Natural killer cell treated with Interleukin-12 subunit alpha and Interleukin-12 subunit beta and Interleukin-15 and Interleukin-18, amount 100 ng/mL, for 72 hours (primary cell): ENCODE measurements at places on chromosomes 7 and 10.

DNA sequence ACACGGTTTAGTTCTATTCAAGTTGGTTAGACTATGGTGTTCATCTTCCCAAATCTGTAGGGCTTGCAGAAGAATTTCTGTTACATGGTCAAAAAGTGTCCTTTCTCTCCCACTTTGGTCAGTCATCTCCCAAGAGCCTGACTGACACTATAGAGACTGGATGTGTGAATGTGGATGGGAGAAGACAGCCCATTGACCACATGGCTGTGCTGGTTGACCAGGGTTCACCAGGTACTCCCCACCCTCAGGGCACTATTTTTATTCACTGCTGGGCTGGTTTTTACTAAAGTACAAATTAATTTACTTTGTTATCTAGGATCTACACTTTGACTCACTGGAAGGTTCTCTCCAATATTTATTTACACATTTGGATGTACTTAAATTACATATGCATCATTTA is 2.3 kb downstream of the ZNF804B start:
- no peak for DNase-seq

DNA sequence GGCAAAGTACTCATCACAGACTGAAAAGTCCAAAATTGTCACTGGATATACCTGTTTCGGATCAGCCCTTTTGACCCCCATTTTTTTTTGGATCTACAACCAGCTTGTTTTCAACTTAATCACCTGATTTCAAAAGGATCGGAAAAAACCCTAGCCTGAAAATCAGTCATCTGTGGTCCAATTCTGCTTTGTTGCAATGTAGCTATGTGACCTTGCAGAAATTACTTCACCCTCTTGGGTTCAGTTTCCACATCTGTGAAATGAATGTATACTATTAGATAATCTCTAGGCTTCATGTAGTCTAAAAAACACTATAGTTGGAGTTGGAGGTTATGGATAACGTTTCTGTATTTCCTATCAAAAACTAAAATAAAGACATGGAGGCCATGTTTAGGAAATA is 37.1 kb downstream of the STEAP4 start:
- no peak for DNase-seq

DNA sequence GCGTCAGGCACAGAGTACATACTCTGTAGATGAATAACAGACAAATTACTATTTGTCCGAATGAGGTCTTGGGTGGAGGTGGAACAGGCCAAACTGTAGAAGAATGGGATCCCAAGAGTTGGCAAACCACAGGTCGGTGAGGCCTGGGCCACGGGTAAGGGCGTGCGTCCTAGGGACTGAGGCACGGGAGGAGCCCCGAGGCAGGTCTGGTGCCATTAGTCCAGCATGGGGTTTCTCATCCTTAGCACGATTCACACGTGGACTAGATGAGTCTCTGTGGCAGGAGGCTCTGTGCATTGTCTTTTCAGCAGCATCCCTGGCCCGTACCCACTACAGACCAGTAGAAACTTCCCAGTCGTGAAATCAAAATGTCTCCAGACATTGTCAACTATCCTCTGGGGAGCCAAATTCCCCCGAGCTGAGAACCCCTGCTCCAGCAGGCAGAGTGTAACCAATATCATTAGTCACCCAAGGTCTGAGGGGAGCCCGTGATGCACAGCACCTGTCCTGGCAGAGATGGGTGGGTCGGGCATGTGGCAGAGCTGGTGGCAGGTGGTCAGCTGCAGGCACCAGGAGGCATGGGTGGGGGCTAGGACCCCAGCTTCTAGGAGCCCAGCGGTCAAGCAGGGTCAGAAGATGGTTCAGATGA is 61.3 kb downstream of the COL13A1 start:
- DNase-seq = no peak

- no peak for DNase-seq
Observed at GRCh38 chr7:2100278-2101208, 132.2 kb downstream of the MAD1L1 start.

DNA sequence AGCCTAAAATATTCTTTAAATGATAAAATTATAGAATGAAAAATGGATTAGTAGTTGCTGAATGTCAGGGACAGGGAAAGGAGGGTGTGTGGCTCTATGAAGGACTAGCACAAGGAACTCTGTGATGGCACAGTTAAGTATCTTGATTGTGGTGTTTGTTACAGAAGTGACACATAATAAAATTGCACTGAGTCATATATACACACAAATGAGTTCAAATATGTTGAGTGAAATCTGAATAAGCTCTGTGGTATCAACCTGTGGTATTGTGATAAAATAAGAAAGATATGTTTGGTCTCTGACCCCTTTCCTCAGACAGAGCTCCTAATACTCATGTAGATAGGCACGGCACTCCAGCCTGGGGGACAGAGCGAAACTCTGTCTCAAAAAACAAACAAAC is 181.5 kb upstream of the TRIM24 start:
- DNase-seq = no peak

GRCh38 chr10:72455889-72456595 is 101.3 kb upstream of the DNAJB12 start:
- DNase-seq = no peak

- no peak for DNase-seq
Observed at GRCh38 chr10:52615331-52615730, 157.3 kb downstream of the MBL2 start.

DNA sequence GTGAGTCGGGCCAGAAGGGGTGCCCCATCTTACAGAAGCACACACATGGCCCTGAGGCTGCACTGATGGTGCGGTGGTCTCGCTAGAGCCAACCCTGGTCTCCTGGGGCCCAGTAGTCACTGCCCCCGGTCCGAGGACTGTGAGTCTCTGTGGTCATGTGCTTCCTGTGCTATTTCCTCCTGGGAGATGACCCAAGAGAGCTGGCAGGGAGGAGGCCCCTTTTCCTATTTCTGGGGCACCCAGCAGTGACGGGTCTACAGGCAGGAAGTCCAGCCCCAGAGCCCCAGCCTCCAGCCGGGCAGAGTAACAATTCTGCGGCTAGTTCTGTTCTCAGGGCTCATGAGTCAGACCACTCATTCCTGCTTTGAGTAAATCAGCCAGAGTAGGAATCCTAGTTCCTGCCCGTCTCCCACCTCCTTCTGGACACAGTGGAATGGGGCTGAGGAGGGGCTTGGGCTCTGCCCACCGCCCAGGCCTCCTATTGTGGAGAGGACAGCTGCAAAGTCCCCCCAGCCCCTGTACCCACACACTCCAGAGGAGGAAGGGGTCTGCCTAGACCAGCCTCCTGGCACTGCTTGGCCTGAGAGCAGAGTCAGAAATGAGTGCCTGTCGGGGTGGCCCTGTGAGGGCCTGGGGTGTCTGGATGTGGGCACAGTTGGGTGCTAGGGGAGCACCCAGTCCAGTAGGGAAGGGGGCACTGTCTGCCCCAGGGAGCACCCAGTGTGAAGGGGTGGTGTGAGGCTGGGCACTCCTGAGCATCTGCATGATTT is 80.5 kb upstream of the PPIF start:
- DNase-seq = peak; percentile 84

DNA sequence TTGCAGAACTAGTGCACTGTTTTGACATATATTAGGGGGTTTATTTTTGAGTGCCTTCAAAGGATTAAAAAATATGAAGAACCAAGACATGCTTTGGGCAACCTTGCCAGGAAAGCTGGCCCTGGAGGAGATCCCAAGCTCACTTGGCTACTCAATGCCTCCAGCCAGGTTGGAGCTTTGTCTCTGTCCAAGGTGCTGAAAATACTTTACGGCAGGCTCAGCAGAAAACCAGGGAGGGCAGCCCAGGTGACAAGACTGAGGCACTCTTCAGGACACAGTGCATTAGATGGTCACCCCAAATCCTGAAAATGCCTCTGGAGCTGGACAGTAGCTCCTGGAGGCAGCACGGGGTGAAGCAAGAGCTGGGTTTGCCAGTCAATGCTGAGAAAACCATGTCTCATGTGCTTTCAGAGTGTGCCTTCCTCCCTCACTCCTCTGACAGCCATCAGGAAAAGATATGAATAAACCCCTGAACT is 5.8 kb upstream of the KCNH2 start:
- DNase-seq = no peak

DNA sequence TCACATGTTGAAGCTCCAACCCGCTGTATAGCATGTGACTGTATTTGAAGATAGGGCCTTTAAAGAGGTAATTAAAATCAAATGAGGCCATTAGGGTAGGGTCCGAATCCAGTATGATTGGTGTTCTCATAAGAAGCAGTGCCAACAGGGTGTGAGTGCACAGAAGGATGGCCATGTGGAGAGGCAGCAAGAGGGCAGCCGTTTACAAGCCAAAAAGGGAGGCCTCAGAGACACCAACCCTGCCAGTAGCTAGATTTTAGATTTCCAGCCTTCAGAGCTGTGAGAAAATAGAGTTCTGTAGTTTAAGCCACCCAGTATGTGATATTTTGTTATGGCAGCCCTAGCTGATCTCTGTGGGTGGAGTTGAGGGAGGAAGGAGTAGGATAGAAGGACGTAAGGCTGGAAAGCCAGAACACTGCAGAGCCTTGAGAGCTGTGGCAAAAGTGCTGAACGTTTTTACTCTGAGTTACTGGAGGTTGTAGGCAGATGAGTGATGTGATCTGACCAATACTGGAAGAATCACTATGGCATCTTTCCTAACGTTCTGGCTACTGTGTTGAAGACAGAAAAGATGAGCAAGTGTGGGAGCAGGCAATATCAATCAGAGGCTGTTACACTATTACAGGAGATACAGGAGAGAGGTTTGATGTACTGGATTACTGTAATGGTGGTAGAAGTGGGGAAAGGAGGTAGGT is 334.9 kb downstream of the ELMO1 start:
- DNase-seq = no peak

GRCh38 chr10:125554016-125554703 is 128.8 kb downstream of the TEX36 start:
- DNase-seq = no peak

DNA sequence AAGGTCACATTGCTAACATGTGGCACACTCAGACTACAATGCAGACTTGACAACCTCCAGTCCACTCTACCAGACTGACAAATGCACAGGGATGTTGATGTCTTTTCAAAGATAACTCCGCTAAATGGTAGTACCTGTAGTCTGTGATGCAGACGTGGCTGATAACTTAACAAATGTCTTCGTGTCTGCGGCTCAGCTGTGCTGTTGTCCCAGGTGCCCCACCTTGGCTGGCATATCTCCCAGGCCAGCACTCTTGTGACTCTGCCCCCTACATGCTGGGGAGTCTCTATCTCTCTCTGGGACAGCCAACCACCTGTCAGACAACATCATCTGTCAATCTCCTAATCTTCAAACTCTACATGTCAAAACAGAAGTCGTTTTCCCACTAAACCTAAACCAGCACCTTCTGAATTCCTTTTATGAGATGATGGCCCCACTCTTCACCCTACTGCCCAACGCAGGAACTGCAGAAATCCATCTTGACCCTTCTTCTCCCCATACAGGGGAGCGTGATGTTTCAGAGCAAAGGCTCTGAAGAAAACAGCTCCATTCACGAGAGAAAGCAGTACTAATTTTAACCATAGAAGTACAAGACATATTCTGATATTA is 156.4 kb downstream of the USP6NL start:
- no peak for DNase-seq

DNA sequence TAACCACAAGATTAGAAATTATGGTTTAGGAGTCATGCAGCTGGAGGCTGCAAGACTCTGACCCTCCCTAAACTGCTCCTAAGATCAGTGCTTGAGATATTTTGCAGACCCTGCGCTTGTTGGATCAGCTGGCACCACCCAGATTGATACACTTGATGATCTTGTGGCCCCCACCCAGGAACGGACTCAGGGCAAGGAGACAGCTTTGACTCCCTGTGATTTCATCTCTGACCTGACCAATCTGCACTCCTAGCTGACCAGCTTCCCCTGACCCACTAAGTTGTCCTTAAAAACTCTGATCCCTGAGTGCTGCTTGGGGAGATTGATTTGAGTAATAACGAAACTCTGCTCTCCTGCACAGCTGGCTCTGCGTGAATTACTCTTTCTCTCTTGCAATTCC is 8.0 kb upstream of the RAB18 start:
- DNase-seq = no peak

GRCh38 chr7:49424109-49424508 is 349.3 kb upstream of the VWC2 start:
- DNase-seq = no peak

DNA sequence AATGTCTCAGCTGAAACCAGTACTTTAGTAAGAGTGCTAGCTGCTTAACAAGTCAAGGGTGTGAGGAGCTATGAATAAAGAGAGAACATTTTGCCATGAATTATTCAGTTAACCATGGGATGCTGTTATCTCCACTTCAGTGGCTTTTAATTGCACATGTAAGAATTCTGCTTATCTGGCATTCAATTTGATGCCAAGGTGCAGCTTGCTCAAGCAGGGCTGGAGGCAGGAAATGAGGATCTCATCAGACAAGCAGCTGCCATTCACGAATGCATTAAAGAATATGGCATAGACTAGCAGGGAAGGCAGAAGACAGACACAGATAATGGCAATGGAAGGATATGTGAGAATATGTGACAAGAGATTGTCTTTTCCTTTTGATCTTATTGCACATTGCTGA is 697.8 kb downstream of the NRG3 start:
- DNase-seq = no peak

DNA sequence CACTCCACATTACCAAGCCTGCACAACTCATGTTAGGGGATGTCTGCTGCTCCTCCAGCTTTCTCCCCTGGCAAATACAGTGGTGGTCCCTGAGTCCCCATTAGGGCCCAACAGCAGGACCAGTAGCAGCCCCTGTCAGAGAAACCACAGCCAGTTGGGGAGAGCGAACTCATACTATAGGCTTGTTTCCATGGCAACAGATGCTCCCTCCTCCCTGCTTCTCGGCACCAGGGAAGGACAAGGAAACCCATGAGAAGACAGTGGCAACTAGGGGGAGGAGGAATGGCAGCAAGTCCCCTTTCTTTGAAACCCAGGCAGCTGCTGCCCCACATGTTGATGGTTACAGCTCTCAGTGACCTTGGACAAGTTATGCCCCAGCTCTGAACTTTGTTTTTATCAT is 326.4 kb downstream of the KCNMA1 start:
- DNase-seq = no peak

GRCh38 chr10:97771913-97772823 is at the start of gene SFRP5:
Gene SFRP5, minus strand, starts transcription at chr10:97771999. Its CDS starts 166 bp downstream, at chr10:97771833.
- DNase-seq = no peak

- DNase-seq = no peak
Observed at GRCh38 chr7:36054637-36055036, 98.4 kb upstream of the EEPD1 start.

DNA sequence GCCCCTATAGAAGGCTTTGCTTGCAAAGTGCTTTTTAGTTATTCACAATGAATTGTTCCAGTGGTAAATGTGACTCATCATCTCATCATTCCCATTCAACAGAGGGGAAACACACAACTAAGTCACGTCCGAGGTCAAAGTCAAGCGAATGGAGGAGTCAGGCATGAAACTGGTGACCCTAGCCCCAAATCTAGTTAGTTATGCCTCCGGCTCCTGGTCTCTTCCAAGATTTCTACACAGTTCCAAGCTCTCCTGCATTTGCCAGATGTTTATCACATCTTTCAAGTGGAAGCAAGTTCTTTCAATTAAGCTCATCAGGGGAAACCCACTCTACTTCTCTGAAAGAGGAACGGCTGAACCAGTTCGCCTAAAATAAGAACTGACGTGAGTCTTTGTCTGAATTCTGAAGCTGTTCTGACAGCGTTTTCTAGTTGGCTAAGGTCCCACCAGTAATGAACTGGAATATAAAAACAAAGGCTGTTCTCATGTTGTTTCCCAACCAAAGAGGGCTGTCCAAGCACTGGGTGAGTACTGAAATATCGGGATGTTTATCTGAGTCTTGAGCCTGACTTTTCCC is 140.9 kb upstream of the NRBF2 start:
- no peak for DNase-seq
